ENCODE measurements at places on chromosomes 12 and 14.

DNA sequence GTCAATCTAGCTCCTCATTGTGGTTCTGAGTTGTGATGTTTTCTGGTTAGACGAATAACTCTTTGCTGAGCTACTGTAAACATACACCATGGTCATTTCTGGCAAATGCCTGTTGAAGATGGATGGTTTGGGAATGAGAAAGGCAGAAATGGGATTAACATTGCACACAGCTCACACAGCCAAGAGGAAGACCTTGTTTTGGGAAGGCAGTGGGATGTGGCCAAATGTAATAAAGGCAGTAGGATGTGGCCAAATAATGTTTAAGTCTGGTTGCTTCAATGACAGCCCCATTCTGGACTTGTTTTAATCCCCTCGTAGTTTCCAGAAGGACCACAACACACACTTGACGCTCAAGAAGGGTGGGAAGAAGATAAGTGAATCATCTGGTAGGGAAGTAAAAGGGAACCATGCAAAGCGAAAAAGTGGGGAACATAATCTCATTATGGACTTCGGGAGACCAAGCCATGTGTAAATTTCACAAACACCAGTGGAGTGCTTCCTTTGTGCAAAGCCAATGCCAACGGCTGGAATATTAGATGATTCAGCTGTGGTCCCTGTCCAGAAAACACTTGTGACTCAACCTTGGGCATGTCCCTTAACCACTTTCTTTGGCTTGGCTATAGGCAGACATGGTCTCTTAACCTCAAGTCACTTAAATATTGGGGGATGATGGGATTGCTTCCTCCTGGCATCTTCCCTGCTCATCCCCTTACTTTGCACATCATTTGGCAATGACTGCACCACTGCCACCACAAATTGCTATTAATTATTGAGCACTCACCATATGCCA lies 284.4 kb upstream of the CRY1 start:
- no peak for DNase-seq

GRCh38 chr14:96069421-96069820 lies 30.3 kb downstream of the C14orf132 start:
- no peak for DNase-seq

- DNase-seq, result no peak
These were observed 6.1 kb downstream of the KRT4 start for GRCh38 chr12:52807544-52808470.

DNA sequence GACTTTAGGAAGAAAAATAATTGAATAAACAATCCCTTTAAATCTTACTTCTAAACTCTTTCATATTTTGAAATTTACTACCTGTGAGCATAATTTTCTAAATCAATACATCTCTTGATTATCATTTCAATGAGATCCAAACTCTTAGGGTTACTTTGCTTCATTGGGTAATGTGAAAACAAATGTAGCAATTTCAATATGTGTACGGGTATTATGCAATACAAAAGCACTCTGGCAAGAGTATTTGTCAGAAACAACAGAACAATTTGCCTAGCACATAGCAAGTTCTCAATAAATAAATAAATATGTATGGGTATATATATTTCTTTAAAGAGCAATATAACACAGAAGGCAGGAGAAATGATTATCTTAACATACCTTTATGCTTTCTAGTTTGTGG lies 77.1 kb downstream of the PLEKHG7 start:
- peak; percentile 69 for DNase-seq

Data from fibroblast of lung (primary cell).